ENCODE measurements at places on chromosomes 13 and 19.

- peak; percentile 76 for DNase-seq
Observed at GRCh38 chr19:41426952-41427646, at the start of gene B3GNT8. Gene B3GNT8 (minus strand): TSS chr19:41427374. CDS start chr19:41426778, 596 bp downstream.

GRCh38 chr13:60494296-60494695 is 97.3 kb downstream of the TDRD3 start:
- DNase-seq, result no peak

GRCh38 chr19:1183543-1184172 is 9.6 kb upstream of the SBNO2 start:
- no peak for DNase-seq

DNA sequence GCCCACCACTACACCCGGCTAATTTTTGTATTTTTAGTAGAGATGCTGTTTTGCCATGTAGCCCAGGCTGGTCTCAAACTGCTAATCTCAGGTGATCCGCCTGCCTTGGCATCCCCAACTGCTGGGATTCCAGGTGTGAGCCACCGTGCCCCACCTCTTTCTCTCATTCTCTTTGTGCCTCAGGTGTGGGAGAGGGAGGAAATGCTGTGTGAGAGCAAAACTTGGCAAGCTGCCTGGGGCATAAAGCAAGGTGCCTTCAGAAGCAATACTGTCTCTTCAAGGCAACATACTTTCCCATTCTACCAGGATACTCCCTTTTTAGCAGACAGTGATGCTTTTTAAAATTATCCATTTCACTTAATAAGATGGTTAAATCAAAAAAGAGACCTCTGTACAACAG is 53.2 kb upstream of the RFC3 start:
- DNase-seq, result no peak

- no peak for DNase-seq
Observed at GRCh38 chr19:17752865-17753639, 1.8 kb downstream of the FCHO1 start.

DNA sequence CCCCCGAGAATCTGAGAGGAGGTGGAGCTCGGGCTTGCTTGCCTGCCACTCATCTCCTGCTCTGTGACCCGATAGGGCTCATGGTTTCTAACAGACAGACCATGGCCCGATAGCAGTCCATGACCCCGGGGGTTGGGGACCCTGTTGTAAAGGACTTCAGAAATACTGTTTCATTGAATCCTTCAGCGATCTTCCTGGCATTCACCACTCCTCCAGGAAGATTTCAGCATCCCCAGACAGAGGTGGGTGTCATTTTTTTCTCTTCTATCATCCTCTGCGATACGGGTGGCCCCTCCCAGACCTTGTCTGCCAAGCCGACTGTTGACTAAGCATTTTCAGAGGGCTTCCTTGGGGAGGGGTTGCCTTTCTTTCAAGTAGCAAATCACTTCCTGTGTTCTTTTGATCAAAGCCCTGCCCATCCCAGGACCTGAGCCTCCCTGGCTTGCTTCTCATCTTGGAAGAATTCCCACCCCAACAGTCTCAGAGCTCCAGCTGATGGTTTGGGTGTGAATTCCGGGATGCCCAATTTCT is 1.7 kb downstream of the MYO1F start:
- DNase-seq, result no peak

DNA sequence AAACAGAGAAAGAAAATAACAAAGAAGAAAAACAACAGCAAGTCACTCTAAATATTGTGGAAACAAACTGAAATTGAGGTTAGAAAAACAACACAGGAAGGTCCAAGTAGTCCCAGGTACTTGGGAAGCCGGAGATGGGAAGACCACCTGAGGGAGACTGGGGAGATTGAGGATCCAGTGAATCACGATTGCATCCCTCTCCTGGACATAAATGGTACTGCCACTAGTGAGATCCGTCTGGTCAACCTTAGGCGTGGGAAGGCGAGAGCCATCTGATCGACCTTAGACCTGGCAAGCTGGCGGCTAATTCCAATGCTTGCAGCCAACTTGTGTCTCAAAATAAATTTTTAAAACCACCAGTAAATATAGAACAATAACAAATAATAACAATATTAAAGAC is 81.9 kb downstream of the ZNF726 start:
- DNase-seq, result no peak

- no peak for DNase-seq
Observed at GRCh38 chr19:20244356-20244755, 77.3 kb downstream of the ZNF486 start.

DNA sequence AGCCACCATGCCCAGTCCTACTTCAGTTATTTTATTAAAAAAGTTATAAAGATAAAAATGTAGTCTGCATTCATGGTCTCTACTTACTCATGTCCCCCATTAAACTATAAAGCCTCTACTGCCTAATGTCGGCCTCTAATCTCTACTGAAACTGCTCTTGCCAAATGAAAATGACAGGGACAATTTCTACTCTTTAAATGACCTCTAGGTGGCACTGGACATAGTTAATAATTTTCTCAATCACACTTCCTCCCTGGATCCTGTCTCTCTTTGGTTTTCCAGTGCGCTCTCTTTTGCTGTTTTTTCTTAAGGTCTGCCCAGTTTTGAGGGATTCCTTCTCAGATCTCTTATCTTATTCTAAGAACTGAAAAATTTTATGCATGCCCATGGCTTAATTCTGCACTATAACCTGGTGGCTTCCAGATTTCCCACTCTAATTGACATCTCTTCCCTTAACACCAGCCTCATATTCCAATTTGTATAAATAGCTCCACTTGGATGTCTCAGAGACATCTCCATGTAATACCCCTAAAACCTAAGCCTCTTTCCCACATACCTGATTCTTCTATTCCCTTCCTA is 54.3 kb downstream of the MTMR6 start:
- DNase-seq, result no peak

- DNase-seq, result no peak
Observed at GRCh38 chr19:8085598-8086408, 33.2 kb downstream of the CCL25 start.

- DNase-seq, result no peak
Observed at GRCh38 chr19:41748012-41748411, 7.3 kb upstream of the CEACAM6 start.

DNA sequence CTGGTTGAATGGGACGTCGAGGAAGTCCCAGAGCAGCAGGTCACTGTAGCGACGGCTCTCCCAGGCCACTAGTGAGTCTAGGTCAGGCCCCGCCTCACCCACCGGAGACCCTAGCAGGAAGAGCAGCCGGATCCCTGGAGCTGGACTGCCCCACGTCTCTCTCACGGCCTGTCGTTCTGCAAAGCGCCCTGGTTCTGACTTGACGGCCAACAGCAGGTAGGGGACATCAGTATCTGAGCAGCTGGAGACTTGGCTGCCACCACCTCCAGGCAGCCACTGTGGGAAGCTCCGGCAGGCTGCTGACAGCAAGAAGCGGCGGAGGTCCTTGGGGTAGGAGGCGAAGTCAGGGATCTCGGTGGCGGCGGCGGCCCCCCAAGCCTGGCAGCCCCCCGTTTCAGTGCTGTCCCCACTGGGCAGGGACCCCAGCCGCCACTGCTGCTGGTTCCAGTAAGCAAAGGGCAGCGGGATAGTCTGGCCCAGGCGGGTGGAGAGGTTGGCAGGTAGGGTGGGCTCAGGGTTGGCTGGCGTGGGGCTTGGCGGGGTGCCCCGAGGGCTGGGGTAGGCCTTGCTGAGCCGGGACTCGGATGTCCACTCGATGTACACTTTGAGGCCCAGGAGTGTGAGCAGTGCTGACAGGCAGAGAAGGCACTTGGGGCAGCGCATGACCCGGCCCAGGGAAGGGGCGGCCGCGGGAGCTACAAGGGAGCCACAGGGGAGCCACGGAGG is 895 bp downstream of the B3GNT8 start:
- DNase-seq, result no peak

- DNase-seq, result no peak
Observed at GRCh38 chr19:4448147-4448985, 9.2 kb downstream of the UBXN6 start.

- DNase-seq, result no peak
Observed at GRCh38 chr13:37621811-37622361, 23.3 kb upstream of the POSTN start.
